Endothelial cell (in vitro differentiated cells): ENCODE measurements at places on chromosomes 5 and 9.

GRCh38 chr9:114820776-114821501 lies 15.1 kb upstream of the TNFSF15 start:
- no peak overlapping the region for H3K4me3 ChIP-seq
- no peaks in the 10 kb centered on the region for H3K36me3 ChIP-seq
- DNase-seq = no peak
- peaks cover 2% of the 10 kb centered on the region for H3K27me3 ChIP-seq

- peaks cover 25% of the 10 kb centered on the region for H3K4me1 ChIP-seq
- no peak overlapping the region for H3K27ac ChIP-seq
- H3K4me3 ChIP-seq = no peak overlapping the region
- H3K36me3 ChIP-seq = peaks cover 15% of the 10 kb centered on the region
- no peak for DNase-seq
Observed at GRCh38 chr9:133545494-133546286, 11.2 kb downstream of the ADAMTSL2 start.

- H3K27ac ChIP-seq = no peak overlapping the region
- H3K4me1 ChIP-seq = peaks cover 23% of the 10 kb centered on the region
- no peak overlapping the region for H3K4me3 ChIP-seq
- H3K27me3 ChIP-seq = no peaks in the 10 kb centered on the region
- no peaks in the 10 kb centered on the region for H3K36me3 ChIP-seq
- DNase-seq = no peak
Observed at GRCh38 chr5:142797420-142797819, 27.2 kb downstream of the ARHGAP26 start.

DNA sequence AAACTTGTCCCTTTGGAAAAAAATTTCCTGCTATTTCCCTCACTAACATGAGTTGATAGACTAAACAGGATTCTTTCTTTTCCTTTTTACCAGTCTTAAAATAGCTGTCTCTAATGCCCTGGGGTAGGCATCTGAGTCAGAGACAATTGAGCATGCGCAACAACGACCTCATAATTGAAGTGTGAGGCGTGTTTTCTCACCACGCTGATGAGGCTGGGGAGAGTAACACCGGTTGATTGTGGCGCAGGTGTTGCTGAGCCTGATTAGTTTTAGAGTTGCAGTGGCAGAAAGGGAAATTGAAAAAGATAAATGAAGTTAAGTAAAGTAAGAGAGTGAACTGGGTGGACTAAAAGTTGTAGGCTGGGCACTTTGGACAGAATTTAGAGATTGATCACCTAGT lies 213.7 kb downstream of the TLR4 start:
- H3K27ac ChIP-seq = no peak overlapping the region
- H3K4me1 ChIP-seq = no peaks in the 10 kb centered on the region
- H3K27me3 ChIP-seq = no peaks in the 10 kb centered on the region
- no peak for DNase-seq
- H3K36me3 ChIP-seq = no peaks in the 10 kb centered on the region
- H3K4me3 ChIP-seq = no peak overlapping the region

GRCh38 chr5:16430349-16431089 lies 35.1 kb downstream of the ZNF622 start:
- H3K4me3 ChIP-seq = no peak overlapping the region
- H3K27ac ChIP-seq = no peak overlapping the region

GRCh38 chr9:18739127-18739526 lies 265.2 kb downstream of the ADAMTSL1 start:
- H3K27ac ChIP-seq = no peak overlapping the region
- no peaks in the 10 kb centered on the region for H3K27me3 ChIP-seq
- H3K4me1 ChIP-seq = no peaks in the 10 kb centered on the region
- no peaks in the 10 kb centered on the region for H3K36me3 ChIP-seq
- DNase-seq = no peak

DNA sequence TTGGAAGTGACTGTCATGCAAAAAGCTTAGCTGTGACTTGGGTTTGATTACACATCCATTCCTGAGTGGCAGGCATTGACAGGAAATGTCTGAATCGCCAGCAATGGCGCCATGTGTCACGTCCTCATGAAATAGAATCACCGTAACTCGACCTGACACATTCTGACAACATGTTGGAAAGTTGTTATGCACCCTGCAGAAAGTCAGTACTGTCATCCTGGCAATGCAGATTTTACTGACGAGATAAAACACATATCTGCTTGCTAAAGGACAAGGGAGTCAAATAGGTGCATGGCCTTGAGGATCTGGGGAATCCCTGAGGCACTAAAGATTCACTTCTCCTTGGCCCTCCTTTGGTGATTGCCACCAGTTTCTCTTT lies 344.2 kb downstream of the SPATA31D1 start:
- no peak overlapping the region for H3K27ac ChIP-seq
- H3K36me3 ChIP-seq = no peaks in the 10 kb centered on the region
- peaks cover 2% of the 10 kb centered on the region for H3K27me3 ChIP-seq
- H3K4me3 ChIP-seq = no peak overlapping the region
- H3K4me1 ChIP-seq = peaks cover 2% of the 10 kb centered on the region
- no peak for DNase-seq

GRCh38 chr5:103234239-103234975 lies 24.2 kb upstream of the MACIR start:
- no peaks in the 10 kb centered on the region for H3K36me3 ChIP-seq
- DNase-seq = no peak
- H3K4me1 ChIP-seq = no peaks in the 10 kb centered on the region
- H3K27me3 ChIP-seq = peaks cover 4% of the 10 kb centered on the region
- no peak overlapping the region for H3K27ac ChIP-seq
- H3K4me3 ChIP-seq = no peak overlapping the region

GRCh38 chr5:64811050-64811640 lies 42.4 kb downstream of the CWC27 start:
- H3K27ac ChIP-seq = no peak overlapping the region
- H3K4me3 ChIP-seq = no peak overlapping the region
- H3K36me3 ChIP-seq = no peaks in the 10 kb centered on the region
- peaks cover 6% of the 10 kb centered on the region for H3K4me1 ChIP-seq

DNA sequence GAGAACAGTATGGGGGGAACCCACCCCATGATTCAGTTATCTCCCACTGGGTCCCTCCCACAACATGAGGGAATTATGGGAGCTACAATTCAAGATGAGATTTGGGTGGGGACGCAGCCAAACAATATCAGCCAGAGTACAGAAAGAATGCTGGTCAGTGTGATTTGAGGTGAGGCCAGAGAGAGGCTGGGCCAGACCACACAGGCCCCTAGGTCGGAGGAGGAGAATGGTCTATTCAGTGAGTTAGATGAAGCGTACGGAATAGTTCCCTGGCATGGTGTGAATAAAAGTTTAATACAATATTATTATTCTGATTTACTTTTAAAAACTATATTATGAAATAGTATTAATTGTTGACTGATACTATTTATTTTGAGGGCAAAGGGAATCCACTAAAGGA lies 39.7 kb downstream of the PCSK5 start:
- peaks cover 9% of the 10 kb centered on the region for H3K4me1 ChIP-seq
- H3K27me3 ChIP-seq = peaks cover 2% of the 10 kb centered on the region
- DNase-seq = no peak

DNA sequence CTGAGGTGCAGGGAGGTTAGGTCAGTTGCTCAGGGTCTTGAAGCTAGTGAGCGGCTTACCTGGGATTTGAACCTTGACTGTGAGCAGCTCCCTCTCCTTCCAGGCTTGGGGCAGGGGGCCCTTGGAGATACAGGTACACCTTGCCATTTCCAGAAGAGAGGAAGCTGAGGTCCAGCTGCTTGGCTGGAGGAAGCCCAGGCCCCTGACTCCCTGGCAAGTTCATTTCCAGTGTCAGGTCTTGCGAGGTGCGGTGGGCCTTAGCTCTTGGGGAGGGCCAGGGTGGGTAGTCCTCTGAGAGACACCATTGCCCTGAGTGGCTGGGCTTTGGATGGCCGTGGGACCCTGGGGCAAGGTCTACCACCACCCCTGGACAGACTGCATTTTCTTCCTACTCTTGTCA lies 9.3 kb downstream of the PPARGC1B start:
- no peak overlapping the region for H3K4me3 ChIP-seq
- no peaks in the 10 kb centered on the region for H3K36me3 ChIP-seq
- H3K4me1 ChIP-seq = peaks cover 9% of the 10 kb centered on the region
- no peak for DNase-seq
- H3K27me3 ChIP-seq = peaks cover 5% of the 10 kb centered on the region
